Liver (tissue), 10 donors: ENCODE measurements at places on chromosomes 4 and X. TPM values are rescaled to one million over a fixed set of nuclear protein-coding genes. Genes with fewer than 3 reads are reported as not detected.

DNA sequence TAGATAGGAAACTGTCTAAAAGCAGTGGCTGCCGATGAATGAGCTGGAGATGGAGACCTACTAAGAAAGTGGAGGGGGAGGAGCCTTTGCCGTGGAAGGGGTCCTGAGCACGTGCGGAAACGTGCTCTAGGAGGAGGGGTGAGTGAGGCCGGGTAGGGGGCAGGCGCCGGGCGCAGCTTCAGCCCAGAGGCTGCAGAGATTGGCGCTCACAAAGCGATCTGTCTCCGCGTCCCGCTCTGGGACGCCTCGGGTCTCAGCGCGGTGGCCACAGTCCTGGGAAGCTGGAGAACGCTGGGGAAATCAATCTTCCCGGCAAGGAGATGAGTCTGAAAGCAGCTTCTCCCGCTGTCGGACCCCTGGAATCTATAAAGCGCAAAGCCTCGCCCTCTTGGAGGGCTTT lies 444 bp upstream of the ARHGAP6 start:
- no peak overlapping the region for H3K4me3 ChIP-seq
- peaks cover 20% of the 10 kb centered on the region for H3K4me1 ChIP-seq
- peak; percentile 33 for DNase-seq
- peaks cover 11% of the 10 kb centered on the region for H3K27me3 ChIP-seq

The KIAA1210 gene
- not detected for total RNA-seq

DNA sequence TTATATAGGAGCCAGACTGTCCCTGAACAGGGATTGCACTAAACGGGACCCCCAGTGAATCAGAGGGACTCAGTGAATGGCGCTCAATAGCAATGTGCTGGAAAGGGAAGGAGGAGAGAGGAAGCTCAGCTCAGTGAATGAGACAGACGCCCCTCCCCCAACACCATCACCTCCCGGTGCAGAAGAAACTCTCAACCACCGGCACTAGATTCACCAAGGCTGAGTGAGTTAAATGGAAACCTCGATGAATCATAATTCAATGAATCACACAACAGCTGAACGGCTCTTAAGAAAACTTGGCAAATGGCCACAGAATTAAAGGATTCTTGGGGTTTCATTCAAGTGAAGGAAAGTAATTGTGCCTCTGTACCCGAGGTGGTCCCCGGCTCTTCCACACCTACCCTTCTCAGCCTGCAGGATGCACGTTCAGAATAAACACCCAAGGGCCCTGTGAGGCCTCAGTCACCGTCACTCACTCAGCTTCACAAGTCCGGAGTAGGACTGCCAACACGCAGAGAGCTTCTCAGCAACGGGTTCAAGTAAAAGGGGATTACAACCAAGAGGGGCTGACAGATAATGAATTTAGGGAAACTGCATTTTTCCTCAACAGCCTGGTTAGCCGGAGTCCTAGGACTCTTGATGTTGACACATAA lies 29.3 kb downstream of the CRMP1 start:
- peaks cover 3% of the 10 kb centered on the region for H3K27me3 ChIP-seq
- H3K27ac ChIP-seq = no peak overlapping the region
- DNase-seq = no peak

GRCh38 chrX:30812326-30812725 lies 76.7 kb downstream of the TAB3 start:
- H3K27me3 ChIP-seq = no peaks in the 10 kb centered on the region
- H3K4me1 ChIP-seq = no peaks in the 10 kb centered on the region
- H3K27ac ChIP-seq = no peak overlapping the region
- no peak for DNase-seq

The CHIC1 gene
- 2.3 TPM for total RNA-seq

DNA sequence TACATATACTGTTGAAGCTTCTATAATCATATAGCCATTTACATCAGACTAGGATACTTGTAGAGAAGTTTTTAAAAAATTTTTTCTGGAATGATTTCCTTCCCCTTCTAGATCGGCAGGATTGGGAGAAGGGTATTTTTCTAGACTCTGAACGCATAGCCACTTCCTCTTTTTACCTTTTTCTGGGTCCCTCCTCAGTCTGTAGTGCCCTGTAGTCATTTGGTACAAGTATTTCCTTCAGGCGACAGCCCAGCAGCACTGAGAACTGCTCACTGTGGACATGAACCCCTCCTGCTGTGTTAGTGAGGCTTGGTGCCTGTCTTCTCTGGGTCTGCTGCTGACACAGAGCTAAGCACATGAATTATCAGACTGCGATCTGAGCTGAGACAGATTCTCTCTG lies 255.4 kb downstream of the ARHGAP10 start:
- H3K27ac ChIP-seq = no peak overlapping the region
- no peaks in the 10 kb centered on the region for H3K27me3 ChIP-seq
- DNase-seq = no peak

DNA sequence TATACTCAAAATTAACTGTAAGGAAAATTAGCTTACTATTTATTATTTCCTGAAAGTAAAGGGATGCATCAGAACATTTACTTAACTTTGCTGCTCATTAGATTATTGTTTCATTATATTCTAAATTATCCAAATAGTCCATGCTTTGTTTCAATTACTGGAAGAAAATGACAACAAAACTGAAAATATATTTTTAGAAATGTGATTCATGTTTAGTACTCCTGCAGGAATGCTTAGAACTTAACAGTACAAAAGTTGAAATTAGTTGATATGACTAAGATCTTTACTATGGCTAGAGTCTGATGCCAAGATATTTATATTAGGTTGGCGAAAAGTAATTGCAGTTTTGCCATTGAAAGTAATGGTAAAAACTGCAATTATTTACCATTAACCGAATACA lies 660.5 kb upstream of the PABPC4L start:
- no peaks in the 10 kb centered on the region for H3K36me3 ChIP-seq
- no peak overlapping the region for H3K4me3 ChIP-seq
- no peak for DNase-seq

GRCh38 chrX:150198776-150199175 lies 164.3 kb upstream of the MAMLD1 start:
- H3K36me3 ChIP-seq = no peaks in the 10 kb centered on the region
- no peaks in the 10 kb centered on the region for H3K4me1 ChIP-seq
- H3K27ac ChIP-seq = no peak overlapping the region

GRCh38 chr4:105128208-105128607 lies 18.5 kb upstream of the TET2 start:
- DNase-seq = no peak
- H3K27ac ChIP-seq = no peak overlapping the region
- H3K4me3 ChIP-seq = no peak overlapping the region
- no peaks in the 10 kb centered on the region for H3K27me3 ChIP-seq

The OPHN1 gene
- 1.0 TPM for total RNA-seq

- no peaks in the 10 kb centered on the region for H3K4me1 ChIP-seq
- peaks cover 13% of the 10 kb centered on the region for H3K36me3 ChIP-seq
- H3K27me3 ChIP-seq = no peaks in the 10 kb centered on the region
- no peak overlapping the region for H3K4me3 ChIP-seq
- no peak for DNase-seq
- H3K27ac ChIP-seq = no peak overlapping the region
These were observed 50.8 kb downstream of the LRP2BP start for GRCh38 chr4:185344743-185345538.

DNA sequence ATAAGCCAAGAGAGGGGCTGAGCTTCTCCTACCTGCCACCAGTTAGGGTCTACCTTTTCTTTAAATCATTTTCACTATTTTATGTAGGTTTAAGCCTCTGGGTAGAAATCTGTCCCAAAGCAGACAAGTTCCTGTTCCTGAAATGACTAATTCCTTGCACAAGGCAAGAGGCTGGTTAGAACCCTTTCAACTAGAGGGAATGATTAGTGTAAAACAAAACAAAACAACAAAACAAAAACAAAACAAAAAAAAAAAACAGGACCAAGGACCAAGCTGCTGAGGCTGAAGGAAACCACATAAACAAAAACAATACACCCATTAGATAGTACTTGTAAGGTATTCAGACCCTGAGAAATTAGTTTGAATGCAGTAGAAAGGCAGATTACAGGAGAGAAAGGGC lies 62.7 kb downstream of the MAML3 start:
- H3K36me3 ChIP-seq = no peaks in the 10 kb centered on the region
- H3K27ac ChIP-seq = no peak overlapping the region
- DNase-seq = no peak
- peaks cover 14% of the 10 kb centered on the region for H3K4me1 ChIP-seq

GRCh38 chrX:77014377-77015372 lies 432.5 kb upstream of the FGF16 start:
- H3K4me3 ChIP-seq = no peak overlapping the region
- no peaks in the 10 kb centered on the region for H3K4me1 ChIP-seq
- no peak overlapping the region for H3K27ac ChIP-seq
- no peaks in the 10 kb centered on the region for H3K27me3 ChIP-seq
- no peak for DNase-seq

- no peak overlapping the region for H3K27ac ChIP-seq
- H3K4me1 ChIP-seq = no peaks in the 10 kb centered on the region
- no peaks in the 10 kb centered on the region for H3K27me3 ChIP-seq
- H3K36me3 ChIP-seq = peaks cover 5% of the 10 kb centered on the region
- no peak for DNase-seq
These were observed 132.9 kb downstream of the RAP1GDS1 start for GRCh38 chr4:98394134-98394533.

GRCh38 chr4:180650273-180650672 lies 1592.9 kb upstream of the TENM3 start:
- H3K4me1 ChIP-seq = no peaks in the 10 kb centered on the region
- no peak for DNase-seq
- no peak overlapping the region for H3K4me3 ChIP-seq
- H3K27ac ChIP-seq = no peak overlapping the region

The HSFX4 gene
- not detected for total RNA-seq

DNA sequence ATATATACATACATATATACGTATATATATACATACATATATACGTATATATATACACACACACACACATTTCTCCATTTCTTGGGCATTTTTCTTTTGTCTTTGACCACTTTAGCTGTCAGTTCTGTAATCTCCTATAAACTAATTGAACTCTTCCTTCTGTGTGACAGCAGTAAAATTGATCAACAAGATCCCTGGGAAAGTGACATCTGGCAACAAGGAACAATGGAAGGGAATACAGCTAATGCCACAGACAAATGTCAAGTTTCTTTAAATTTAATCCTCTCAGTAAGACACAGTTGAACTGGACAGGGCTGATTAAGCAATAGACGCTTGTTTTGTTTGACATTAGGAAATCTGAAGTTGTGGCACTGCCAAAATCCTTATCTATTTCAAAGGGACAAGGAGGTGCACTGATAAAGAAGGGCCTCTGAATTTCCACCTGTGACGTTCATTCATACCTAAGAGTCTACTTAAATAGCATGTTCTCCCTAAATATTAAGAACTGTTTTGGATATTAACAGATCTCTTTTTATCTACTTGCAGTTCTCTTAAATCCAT lies 126.9 kb downstream of the RNF150 start:
- no peaks in the 10 kb centered on the region for H3K4me1 ChIP-seq
- no peaks in the 10 kb centered on the region for H3K36me3 ChIP-seq
- no peaks in the 10 kb centered on the region for H3K27me3 ChIP-seq
- H3K4me3 ChIP-seq = no peak overlapping the region

DNA sequence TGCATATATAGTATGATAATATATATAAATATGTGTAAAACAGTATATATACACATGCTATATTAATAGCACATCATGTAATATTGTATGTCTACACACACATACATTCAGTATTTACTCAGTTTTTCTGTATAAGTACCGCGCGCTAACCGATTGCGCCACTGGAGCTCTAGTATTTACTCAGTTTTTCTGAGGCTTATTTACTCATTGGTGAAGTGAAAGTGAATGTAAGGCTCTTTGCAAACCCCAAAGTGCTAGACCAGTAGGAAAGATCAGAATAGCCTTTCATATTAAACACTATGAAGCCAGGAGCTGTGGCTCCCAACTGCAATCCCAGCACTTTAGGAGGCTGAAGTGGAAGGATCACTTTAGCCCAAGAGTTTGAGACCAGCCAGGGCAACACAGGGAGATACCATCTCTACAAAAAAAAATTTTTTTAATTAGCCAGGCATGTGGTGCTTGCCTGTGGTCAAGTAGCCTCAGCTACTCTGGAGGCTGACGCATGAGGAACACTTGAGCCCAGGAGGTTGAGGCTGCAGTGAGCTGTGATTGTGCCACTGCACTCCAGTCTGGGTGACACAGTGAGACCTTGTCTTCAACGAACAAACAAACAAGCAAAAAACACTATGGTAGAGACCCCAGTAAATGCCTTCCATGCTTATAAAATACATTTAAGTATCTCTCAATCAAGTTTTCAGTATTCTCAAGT lies 125.8 kb downstream of the KIT start:
- DNase-seq = no peak
- no peaks in the 10 kb centered on the region for H3K36me3 ChIP-seq
- H3K27me3 ChIP-seq = no peaks in the 10 kb centered on the region
- no peak overlapping the region for H3K27ac ChIP-seq
- H3K4me1 ChIP-seq = no peaks in the 10 kb centered on the region

The AMBN gene
- not detected for total RNA-seq

The KCTD8 gene
- total RNA-seq = not detected

- DNase-seq = no peak
- H3K4me1 ChIP-seq = no peaks in the 10 kb centered on the region
- H3K36me3 ChIP-seq = no peaks in the 10 kb centered on the region
These were observed 19.3 kb upstream of the SPIN2A start for GRCh38 chrX:57156397-57157049.

The SPANXA1 gene
- total RNA-seq = not detected

The IQSEC2 gene
- total RNA-seq = 1.0 TPM

The INTS6L gene
- 8.2 TPM for total RNA-seq

DNA sequence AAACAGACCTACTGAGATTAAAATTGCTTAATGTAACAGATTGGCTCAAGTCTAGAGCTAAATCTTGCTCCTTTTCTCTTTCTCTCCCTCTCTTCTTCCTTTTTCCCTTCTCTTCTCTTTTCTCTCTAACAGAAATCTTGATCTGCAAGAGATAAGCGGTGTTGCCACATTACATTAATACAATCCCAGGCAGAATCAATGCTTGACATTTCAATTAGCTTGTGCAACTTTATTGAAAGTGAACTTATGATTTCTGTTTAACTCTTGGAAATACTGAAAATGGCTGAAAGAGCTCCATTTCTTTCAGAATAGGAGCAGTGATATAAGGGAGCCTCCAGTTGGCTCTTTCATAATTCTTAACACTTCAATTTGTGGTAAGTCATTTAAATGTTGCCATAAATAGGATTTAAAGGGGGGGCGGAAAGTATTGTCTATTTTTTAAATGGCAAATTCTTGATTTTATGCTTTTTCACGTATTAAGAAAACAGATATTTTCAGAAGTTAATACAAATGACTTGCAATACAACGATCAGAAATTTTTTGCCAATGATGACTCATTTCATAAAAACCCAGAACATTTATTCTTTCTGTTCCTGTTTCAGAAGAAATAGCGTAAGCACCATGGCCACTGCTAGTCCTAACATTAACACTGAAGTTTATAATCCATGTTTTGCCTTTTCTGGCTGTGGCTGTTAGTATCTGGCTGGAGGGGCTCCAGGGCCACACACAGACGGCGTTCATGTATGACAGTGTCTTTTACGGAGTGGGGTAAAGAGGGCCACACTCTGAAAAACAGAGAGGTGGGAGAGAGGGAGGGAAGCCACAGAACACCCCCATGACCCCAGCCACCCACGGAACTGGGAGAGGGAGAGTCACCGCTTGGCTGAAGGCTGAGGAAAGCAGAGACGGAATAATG lies 115.7 kb upstream of the FAT1 start:
- DNase-seq = no peak
- no peaks in the 10 kb centered on the region for H3K27me3 ChIP-seq
- no peaks in the 10 kb centered on the region for H3K36me3 ChIP-seq
- H3K27ac ChIP-seq = no peak overlapping the region
- no peak overlapping the region for H3K4me3 ChIP-seq
